ENCODE measurements at places on chromosomes 7 and 10.

- no peak for DNase-seq
Measured at GRCh38 chr10:88293073-88293472, 290.0 kb downstream of the RNLS start.

DNA sequence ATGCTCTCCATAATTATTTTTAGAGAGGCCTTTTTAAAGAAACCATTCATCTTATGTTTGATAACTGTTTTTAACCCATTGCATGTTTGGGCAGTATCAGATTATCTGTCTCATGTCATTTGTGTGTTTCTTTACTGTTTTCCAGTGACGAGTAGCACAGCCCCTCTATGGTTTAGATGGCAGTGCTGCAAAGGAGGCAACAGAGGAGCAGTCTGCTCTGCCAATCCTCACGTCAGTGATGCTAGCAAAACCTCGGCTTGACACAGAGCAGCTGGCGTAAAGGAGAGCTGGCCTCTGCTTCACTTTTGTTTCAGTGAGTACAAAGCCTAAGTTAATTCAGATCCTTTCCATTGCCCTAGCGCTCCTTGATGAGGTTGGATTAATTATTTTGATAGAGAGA is 80.4 kb upstream of the GARIN1A start:
- DNase-seq = no peak

DNA sequence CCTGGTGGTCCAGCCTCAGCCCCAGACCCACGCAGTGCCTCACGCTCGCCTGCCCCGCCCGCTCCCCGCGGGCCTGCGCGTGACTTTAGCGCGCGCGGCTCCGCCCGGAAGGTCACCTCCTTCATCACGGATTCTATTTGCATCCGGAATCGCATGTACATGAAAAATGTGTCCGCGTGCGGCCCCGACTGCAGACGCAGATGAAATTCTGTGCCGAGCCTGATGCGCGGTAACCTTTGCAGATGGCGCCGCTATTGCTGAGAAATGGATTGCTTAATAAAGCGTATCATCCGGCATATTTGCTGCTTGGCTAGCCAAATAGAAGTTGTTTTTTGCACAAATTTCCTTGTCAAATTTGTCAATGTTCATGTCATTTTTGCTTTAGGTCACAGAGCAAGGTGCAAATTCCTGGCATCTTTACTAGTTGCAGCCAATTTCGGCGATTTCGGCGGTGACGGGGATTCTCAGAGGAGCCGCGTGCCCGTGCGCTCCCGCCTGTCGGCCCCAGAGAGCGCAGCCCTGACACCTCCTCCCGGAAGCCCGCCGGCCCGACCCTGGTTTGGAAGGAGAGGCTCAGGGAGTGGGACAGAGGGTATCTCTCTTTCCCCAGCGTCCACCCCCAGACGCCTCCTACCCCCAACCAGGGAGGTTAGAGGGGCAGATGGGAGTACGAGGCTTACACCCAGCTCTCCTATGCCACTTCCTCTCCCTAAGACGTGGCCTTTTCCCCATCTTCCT is 85.9 kb upstream of the PAX2 start:
- DNase-seq = no peak

DNA sequence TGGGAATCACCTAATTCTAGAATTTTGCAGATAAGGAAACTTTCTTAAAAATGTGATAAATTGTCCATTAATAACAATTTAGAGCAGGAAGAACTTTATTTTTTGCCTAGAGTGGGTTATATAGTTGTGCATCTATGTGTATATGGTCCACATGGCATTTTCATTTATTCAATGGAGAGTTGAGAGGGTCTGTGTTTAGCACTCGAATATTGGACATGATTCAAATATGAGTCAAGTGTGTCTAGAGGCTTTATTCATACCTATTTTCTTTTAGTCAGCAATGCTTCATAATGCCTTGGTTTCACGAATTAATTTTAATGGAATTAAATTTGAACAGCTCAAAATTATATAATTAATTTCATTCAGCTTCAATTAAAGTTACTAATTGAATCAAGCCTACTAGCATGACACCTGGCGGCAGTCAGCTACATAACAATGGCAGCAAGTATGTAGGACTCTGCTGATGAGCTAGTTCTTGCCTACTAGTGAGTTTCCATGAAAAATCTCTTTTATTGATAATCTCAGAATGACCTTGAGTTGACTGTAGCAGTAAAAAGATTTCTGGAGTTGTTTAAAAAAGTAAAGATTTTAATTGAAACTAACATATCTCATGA is 17.7 kb downstream of the MDFIC start:
- DNase-seq = no peak

DNA sequence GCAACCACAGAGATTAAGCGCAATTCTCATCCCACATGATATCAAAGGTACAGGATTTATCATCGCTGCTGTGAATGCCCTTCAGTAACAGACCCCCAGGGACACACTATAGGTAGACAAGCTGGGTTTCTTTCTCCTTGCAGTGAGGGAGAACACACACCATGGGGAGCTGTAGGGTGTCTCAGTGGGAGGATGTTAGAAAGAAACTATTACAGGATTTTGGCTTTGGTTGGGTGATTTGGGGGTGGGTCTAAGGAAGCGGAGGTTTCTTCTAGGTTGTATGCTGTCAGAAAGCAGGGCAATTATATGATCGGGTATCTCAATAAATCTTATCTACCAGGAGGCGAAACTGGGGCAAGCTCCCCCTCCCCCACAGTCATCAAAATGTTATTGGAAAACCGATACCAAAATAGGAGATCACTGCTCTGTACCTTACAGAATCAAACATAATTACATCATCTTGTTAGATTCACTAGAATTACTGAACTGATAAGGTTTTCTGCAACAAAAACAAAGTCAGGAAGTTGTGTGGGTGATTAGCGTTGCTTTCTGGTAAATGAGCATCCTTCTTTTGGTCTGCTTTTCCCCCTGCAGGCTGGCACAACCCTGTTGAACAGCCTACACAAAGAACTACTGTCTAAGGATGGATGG is 209.7 kb downstream of the TEX36 start:
- no peak for DNase-seq

- peak; percentile 35 for DNase-seq
Measured at GRCh38 chr7:158023157-158023556, 564.5 kb downstream of the PTPRN2 start.

GRCh38 chr7:108452707-108453106 is 3.5 kb downstream of the NRCAM start:
- DNase-seq = no peak

DNA sequence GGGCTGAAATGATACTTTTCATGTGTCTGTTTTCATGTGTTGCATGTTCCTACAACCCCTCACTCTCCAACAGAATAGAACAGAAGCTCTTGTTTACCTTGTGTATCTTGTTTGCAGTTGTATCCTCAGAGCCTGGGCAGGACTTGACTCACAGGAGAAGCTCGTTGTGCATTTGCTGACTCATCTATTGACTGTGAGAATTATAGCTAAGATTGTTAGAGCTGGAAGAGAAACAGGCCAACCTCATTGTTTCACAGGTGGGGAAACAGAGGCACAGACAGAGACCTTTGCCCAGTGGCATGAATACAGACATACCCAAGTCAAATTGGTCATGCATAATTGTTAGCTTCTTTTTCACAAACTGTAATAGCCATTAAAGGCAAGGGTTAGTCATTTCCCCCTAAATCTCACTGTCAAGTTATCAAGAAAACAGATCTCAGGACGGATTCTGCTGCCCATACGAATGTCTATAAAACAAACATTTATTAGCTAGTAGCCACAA is 4.6 kb upstream of the TSPAN15 start:
- DNase-seq = peak; percentile 90

DNA sequence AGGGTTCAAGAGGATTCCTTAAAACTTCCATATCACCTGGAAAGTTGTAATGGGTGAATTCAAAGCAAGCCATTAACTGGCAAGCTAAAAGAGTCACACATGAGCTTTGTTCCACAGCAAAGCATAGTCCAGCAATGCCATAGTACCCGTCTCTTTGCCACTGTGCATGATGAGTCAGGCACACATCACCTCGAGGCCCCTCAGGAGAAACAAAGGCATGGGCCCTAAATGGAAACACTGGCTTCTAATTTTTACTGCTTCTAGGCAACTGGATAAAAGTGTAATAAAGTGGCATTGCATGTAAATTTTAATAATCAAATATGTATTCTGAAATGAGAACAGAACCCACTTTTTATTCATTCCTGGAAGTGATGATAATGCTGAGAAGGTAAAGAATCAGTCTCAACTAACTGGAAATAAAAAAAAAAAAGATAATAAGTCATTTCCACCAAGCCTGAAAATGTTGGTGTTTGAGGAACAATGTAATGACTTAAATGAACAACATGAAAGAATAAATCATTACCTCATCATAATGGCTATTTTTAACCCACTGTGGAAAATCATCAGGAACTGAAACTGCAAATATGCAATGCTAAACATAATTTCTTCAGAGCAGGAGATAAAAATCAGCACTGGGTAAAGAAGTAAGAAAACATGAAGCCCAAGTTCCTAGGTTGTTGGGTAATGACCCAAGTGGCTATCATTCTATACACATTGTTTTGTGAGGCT is 104.9 kb downstream of the CDK6 start:
- DNase-seq = no peak

- DNase-seq = peak; percentile 69
Measured at GRCh38 chr7:130490888-130491804, 739 bp upstream of the MEST start.

GRCh38 chr7:92260248-92260781 is 14.5 kb downstream of the ANKIB1 start:
- peak; percentile 86 for DNase-seq

DNA sequence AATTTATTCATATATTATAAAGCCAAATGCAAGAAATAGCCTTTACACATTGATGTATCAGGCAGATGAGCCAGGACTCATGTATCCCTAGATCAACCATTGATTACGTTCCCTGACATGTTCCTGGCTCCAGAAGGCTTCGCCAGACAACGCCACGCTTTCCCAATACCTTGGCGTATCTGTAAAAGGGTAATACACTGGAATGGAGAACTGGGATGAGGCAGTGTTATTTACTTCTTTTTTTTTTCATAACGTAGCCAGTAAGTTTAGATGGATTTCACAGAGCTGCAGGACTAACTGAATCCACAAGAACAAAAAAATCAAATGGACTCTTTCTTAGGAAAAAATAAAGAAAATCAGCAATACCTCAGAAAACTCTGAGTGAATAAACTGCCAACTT is 588.1 kb upstream of the SEMA3D start:
- DNase-seq = no peak

All from islet precursor cell (in vitro differentiated cells).